Activated gamma-delta T cell (primary cell): ENCODE measurements at places on chromosomes 13 and 19.

GRCh38 chr13:110044551-110045111, 258.2 kb upstream of the IRS2 start:
- DNase-seq: no peak

DNA sequence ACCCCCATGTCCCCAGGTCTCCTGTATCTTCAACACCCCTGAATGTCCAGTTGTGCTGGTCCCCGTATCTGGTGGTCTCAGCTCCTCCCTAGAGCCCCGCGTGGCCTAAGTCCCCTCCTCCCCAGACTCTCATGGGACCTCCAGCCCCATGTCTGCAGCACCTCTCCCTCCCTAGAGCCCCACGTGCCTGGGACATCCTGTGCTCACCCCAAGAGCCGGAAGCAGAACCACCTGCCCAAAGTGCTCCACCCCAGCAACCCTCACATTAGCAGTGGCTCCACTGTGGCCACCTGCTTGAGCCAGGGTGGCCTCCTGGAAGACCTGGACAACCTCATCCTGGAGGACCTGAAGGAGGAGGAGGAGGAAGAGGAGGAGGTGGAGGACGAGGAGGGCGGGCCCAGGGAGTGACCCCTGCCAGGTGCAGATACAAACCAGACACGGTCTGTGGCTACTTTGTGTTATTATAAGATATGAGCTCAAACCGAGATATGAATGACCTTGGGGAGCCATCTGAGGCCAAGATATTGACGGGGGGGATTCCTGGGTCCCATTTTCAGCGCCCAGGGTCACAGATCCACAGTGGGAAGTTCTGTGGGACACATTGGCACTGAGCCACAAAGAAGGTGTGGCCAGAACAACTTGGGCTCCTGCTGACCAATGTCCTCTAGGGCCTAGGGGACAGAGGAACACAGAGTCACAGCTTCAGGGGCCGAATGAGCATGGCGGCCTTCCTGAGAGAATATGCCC, 6.0 kb downstream of the SHFL start:
- no peak for DNase-seq

- no peak for DNase-seq
These were observed 11.0 kb downstream of the SYDE1 start for GRCh38 chr19:15118248-15118647.

DNA sequence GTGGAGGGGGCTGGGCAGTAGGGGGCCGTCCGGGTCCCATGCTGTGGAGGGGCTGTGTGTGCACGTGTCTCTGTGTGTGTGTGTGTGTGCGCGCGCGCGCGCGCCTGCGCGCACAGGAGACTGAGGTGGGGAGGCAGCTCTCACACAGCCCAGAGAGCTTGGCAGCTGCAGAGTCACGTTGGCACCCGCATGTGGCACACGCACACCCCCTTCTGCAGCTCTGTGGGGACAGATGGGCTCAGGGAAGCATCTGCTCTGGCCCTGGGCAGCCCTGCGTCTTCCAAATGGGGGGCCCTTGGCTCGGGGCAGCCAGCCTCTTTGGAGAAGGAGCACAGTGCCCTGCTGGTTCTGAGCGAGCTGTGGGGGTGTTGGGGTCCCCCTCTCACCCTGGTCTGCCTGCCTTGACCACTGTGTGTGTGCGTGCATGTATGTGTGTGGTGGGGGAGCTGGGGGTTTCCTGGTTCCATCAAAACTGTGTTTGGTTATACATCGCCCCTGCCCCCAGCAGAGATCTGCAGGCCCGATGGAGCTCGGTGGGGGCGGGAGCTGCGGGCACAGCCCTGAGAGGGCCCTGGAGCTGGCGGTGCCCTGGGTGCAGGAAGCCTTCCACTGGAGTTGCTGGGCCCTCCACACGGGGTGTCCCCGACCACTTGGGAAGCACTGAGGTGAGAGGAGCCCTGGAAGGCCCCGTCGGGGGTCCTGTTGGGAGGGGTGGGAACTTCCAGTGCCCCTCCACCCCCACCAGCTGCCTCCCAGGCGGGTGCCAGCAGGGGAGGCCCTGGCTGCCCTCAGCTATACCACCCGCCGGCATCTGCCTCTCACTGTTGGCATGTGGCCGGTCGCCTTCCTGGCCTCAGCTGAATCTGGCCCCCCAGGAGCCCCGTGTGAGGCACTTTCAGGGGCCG, 67.1 kb downstream of the KDM4B start:
- DNase-seq: no peak

DNA sequence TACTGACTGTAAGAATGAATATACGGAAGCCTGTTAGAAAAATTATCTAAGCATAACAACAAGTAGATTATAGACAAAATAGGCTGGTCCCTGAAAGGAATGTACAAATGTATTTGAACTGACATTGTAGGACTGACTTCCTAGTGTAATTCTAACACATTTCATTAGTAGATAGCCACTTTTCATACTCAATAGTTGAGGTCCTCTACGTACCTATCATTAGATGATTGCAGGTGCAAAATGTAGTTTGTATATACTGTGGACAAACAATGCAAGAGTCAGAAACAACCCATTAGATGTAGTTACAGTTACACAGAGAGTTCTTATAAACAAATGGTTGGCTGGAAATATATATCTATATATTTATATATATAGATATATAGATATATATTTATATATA, 402.3 kb upstream of the SLITRK6 start:
- DNase-seq: no peak

GRCh38 chr13:81051873-81052272, 710.9 kb upstream of the SPRY2 start:
- DNase-seq: no peak

DNA sequence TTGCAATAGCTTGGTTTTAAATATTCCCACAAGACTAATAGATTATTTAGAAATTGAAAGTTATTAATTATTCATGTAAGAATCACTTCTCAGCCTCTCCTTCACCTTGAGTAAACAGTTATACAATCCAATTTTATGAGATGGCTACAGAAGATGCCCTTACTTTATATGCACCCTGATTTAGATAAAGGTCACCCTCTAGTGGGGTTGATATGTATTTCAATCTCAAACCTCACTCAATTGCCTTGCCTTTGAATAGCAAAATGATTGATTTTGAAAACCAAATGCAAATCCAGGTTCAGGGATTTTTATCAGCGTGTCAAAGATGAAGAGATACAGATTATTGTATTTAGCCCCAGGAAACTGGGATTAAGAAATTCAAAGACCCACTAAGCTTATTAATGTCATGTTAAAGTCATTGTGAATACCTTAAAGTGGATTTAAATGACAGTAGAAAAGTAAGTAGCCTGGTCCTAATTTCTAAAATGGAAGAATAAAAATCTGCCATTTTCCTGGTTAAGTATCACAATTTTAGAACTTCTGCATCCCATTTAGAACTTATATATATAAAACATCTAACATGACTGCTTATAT, 305.1 kb downstream of the ITGBL1 start:
- no peak for DNase-seq

- DNase-seq: no peak
These were observed 64.1 kb upstream of the RANBP3 start for GRCh38 chr19:6041991-6042481.

- no peak for DNase-seq
These were observed 65.6 kb downstream of the ARHGAP35 start for GRCh38 chr19:46926170-46927071.

DNA sequence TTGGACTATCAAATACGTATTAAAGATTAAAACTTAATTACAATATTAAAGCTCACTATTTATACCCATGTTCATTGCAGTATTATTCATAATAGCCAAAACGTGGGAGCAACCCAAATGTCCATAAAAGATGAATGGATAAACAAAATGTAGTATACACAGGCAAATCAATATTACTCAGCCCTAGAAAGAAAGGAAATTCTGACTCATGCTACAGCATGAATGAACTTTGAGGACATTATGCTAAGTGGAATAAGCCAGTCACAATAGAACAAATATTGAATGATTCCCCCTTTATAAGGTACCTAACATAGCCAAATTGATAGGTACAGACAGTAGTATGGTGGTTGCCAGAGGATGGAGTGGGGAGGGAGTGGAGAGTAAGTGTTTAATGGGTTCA, 457.3 kb downstream of the FGF14 start:
- DNase-seq: no peak

- DNase-seq: no peak
These were observed 36.0 kb downstream of the BRD4 start for GRCh38 chr19:15296353-15296752.

- DNase-seq: no peak
These were observed 23.5 kb downstream of the ATP4B start for GRCh38 chr13:113634279-113635047.

DNA sequence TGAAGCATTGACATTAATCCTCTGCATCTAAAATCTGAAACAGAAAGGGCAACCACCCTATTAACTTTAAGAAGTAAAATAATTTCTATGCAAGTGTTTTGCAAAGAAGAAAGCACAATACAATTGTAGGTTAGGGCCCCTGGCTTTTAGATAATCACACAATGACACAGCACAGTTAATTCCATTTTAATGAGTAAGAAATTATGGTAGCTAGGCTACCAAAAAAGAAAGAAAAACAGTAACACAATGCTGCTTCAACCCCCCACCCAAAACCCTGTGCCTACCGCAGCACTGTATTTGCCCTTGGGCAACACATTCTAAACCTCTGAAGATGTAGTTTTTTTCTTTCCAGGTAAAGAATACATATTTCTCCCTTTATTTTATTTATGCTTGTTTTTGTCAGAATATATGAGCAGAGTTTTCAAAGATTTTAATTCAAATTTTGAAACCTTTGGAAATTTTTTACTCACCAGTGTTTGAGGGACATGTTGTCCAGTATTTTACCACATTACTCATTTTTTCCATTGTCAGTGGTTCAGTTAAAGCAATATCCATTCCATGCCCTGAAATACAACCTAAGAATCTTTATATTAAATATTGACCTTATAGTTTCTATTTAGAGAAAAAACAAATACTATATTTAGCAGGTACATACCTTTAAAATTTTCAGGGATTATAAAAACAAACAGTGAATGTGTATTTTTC, 21.1 kb downstream of the SOHLH2 start:
- DNase-seq: no peak

DNA sequence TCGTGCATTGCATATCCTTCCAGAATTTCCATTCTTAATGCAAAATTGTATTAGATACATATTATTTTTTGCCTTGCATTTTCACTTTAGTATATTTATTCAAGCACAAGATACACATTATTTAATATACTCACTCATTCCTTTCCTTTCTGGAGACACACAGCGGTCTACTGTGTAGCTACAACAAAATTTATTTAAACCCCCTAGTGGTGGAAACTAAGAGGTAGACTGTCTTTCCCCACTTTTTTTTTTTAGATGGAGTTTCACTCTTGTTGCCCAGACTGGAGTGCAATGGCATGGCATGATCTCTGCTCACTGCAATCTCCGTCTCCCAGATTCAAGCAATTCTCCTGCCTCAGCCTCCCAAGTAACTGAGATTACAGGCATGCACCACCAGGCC, 2040.3 kb upstream of the PCDH20 start:
- no peak for DNase-seq

- DNase-seq: no peak
These were observed 5.0 kb downstream of the PVR start for GRCh38 chr19:44648631-44649251.
